ENCODE measurements at places on chromosomes 4 and X.

DNA sequence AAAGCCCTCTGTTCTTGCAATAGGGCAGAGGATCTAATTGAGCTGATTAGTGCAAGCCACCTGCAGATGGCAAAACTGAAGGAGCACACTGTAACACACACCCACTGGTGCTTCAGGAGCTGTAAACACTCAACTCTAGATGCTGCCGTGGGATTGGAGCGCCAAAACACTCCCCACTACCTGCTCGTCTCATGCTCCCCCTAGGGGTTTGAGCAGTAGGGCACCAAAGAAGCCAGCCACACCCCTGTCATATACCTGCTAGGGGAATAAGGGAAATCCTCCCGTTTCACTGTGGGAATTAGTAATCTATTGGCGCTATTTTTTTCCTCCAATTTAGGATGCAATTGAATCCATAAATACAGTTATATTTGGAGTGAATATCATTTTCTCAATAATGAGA is 360.2 kb downstream of the GLUD2 start:
- no peak for DNase-seq

DNA sequence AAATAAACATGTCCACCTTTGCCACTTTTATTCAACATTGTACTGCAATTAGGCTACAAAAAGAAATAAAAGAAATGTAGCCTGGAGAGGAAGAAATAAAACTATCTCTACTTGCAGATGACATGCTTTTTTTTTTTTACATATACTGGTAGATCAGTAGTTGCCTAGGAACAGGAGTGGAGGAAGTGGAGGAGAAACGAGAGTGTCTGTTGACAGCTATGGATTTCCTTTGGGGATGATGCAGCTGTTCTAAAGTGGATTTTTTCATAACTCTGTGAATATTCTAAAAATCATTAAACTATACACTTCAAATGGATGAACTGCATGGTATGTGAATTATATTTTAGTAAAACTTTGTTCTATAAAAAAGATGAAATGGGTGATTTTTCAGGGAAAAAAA is 116.4 kb downstream of the ANAPC4 start:
- no peak for DNase-seq

DNA sequence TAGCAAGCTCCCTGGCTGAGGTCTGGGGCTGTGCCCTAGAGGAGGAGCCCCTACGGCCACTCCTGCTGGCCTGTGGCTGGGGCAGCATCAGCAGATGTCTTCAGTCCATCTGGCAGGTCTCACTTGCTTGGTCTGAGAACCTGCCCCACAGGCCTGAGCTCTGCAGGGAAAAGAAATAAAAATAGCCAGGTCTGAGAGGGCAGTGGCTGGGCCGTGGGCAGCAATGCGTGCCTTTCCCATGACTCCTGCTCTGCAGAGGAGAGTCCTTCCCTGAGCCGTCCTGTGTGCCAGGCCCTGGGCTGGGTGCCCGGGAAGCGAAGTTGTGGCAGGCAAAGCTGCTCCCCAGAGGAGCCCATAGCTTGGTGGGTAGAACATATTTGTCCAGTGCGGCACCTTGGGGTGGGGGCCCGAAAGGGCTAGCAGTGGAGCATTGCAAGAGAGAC is 11.3 kb upstream of the KIAA0232 start:
- no peak for DNase-seq

DNA sequence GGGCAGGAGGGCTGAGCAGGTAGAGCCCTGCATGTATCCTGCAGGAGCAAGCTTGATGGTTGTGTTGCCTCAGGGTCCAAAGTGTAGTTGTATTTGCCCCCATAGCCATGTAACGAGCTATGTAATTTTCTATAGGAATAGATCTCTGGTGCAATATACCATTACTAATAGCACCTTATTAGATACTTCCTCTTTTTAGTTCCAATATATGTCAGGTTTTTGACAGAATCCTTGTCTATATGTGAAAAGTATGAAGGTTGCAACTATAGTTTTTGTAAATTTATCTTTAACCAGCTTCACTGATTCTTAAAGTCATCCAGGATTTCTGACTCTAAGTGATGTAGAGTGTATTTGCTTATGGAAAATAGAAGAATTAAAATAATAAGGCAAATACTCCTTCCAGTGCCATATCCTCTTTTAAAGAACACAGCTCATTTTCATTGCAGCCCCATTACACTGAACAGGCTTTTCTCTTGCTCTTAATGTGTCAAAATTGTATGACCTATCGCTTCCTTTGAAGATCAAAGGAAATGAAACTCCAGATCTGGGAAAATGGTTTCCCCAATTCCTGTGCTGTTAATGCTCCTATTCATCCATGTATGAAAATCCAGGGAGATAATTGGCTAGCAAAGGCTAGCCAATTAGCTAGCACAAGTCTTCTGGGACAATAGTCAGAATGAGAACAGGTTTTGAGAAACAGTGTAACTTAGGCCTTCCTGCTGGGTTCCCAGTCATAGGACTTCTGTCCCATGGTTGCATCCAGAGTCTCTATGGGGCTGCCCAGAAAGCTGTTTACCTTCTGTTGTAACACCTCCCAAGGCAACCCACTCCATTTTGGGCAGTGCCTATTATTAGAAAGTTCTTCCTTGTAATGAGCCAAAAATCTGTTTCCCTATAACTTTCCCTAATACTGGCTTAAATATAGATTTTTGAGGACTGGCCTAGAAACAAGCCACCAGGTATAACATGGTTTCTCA is 90.6 kb downstream of the TSPAN7 start:
- no peak for DNase-seq

- DNase-seq, result no peak
Measured at GRCh38 chr4:169137558-169137920, 127.5 kb upstream of the CBR4 start.

- peak; percentile 33 for DNase-seq
Measured at GRCh38 chr4:41505161-41505661, 32.7 kb upstream of the LIMCH1 start.

- no peak for DNase-seq
Measured at GRCh38 chr4:100348473-100348872, 158.2 kb upstream of the DDIT4L start.

GRCh38 chr4:15765910-15766697 is 12.0 kb upstream of the CD38 start:
- DNase-seq, result no peak

DNA sequence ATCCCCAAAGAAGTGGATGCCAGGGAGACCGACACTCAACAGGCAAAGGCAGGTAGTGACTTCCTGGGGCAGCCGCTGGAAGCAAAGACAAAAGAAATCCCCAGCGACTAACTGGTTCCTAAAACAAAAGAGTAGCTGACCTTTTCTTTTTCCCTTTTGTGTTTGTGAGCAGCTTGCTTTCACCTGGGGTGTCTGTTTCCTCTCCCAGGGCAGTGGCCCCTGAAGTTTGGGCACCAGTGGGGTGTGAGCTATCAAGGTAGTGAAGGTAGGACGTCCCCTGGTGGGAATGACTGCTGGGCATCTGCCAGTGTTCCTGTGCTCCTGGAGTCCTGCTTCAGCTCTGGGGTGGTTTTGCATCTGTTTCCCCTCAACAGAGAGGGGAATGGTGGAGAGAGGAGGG is 41.6 kb upstream of the STIM2 start:
- DNase-seq, result no peak

DNA sequence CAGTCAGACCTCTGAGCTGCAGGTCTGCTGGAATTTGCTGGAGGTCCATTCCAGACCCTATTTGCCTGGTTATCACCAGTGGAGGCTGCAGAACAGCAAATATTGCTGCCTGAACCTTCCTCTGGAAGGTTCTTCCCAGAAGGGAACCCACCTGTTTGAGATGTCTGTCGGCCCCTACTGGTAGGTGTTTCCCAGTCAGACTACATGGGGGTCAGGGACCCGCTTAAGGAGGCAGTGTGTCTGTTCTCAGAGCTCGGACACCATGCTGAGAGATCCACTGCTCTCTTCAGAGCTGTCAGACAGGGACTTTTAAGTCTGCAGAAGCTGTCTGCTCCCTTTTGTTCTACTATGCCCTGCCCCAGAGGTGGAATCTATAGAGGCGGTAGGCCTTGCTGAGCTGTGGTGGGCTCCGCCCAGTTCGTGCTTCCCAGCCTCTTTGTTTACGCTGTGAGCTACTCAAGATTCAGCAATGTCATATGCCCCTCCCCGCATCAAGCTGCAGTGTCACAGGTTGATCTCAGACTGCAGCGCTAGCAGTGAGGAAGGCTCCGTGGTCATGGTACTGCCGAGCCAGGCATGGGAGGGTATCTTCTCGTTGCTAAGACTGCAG is 44.1 kb upstream of the KDR start:
- DNase-seq, result no peak

DNA sequence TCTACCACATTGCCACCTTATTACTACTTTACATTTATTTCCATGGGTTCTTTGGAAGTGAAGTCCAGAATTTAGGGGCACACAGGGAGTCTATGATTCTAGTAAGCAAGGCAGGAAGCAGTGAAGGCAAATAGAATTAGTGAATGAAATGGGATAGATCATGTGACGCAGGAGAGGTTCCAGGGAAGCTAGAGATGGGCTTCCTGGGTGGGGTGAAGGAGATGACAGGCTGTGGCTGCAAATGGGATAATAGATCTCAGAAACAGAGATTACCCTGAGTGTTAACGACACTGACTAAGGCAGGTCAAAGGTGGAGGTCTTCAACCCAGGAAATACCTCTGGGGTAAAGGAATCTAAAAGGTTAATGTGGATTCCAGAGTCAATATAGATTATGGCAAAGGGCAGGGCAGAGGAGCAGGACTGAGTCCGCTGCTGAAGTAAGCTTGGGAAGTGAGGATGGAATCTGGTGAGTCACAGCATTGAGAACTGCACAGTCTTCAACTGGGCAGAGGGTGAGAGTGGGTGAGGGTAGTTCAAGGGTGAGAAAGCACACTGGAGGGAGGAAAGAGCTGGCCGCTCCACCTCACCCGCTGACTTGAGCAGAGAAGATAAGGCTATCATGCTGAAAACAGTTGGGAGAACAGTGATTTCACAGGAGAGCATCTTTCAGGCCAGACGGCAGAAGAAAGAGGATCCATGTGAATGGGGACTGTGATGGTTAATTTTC is 70.8 kb downstream of the ANXA3 start:
- no peak for DNase-seq

- no peak for DNase-seq
Measured at GRCh38 chr4:67087897-67088296, 457.4 kb downstream of the CENPC start.

GRCh38 chr4:68582339-68582717 is 6.2 kb upstream of the UGT2B17 start:
- DNase-seq, result no peak

DNA sequence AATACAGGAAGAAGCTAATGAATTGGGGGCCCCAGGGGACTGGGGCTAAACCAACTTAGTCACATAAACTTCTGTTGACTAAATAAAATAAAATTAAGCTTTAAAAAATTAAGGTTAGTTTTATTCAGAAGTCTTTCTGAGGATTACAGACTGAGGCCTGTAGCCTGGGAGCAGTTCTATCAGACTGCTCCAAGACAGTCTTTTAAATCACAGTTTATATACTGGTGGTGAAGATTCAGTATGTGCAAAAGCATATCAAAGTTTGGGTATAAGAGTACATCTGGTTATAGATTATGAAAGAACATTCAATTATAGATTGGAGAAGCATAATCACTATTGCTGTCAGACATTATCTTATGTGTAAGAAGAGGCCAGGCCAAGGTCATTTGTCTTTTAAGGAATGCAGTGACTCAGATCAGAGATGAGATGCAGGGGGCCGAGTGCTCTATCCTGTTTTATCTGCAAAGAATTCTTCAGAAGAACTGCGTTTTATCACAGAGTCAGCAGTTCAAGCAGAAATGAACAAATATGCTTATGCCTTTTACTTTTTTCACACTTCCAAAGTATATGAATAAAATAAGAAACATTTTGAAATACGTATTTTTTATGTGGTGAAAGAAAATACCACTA is 109.4 kb downstream of the PDHA2 start:
- no peak for DNase-seq

DNA sequence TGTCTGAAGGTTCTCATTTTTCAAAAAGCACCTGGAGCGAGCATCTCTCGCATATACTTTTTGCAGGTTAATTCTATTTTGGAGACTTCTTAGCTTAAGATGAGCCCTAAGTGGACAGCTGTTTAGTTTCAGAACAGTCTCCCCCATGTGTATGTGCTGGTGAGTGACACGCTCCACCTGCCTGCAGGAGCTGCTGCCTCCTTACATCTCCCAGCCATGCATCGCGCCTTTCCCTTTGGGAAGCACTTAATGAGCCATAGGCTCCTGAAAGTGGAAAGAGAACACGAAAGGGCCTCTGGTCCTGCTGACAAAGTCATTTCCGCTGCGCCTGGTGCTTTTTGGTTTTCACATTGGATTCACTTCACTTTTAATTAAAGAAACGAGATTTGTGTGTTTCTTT is 56.1 kb downstream of the TRIML2 start:
- DNase-seq, result no peak

DNA sequence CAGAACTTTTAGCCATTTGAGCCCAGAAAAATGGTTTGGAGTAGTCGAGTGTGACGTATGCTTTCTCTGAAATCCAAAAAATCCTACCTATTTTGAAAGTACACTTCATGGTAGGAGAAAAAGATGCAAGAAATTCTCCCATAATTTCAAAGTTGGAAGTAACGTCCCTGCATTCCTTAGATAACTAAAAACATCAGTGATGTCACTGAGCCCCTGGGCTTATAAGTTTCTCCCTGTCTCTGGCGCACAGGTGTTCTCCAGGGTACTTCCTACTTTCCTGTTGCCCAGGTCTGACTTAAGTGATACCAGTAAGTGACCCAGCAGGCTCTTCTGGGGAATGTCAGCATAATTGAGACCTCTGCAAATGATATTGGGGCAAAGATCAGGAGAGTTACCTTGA is 90.5 kb upstream of the WDR1 start:
- DNase-seq, result no peak

DNA sequence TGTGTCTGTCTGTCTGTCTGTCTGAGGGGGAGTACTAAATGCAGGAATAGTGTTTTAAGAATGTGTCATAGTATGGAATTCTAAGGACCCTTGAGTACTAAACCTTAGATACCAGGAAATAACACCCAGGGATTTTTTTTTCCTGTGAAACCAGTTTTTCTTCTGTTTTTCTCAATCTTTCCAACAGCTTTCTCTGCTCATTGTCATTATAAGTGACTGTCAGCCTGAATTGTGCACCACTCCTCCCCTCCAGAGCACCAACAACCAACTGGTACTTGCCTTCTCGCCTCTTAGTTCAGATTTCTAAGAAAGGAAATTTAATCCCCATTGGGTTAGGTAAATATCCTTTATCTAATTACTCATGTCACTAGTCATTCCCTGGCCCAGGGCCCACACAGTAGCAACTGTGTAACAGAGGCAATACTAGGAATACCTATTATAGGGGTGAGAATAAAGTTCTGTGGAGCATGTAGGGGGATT is 320.6 kb downstream of the ADGRL3 start:
- DNase-seq, result peak; percentile 28

- DNase-seq, result no peak
Measured at GRCh38 chr4:56733352-56733751, 52.3 kb upstream of the HOPX start.

GRCh38 chrX:42954880-42955279 is 176.9 kb upstream of the PPP1R2C start:
- no peak for DNase-seq

GRCh38 chr4:76857074-76857409 is 40.9 kb downstream of the SOWAHB start:
- no peak for DNase-seq

- no peak for DNase-seq
Measured at GRCh38 chr4:101724093-101724492, 66.4 kb upstream of the BANK1 start.

GRCh38 chr4:76989391-76990061 is 40.0 kb downstream of the SEPTIN11 start:
- DNase-seq, result no peak

GRCh38 chr4:173200103-173200884 is 31.7 kb downstream of the GALNT7 start:
- no peak for DNase-seq

All from NCI-H2081 (cell line).